ENCODE measurements at places on chromosomes 6 and 20.

DNA sequence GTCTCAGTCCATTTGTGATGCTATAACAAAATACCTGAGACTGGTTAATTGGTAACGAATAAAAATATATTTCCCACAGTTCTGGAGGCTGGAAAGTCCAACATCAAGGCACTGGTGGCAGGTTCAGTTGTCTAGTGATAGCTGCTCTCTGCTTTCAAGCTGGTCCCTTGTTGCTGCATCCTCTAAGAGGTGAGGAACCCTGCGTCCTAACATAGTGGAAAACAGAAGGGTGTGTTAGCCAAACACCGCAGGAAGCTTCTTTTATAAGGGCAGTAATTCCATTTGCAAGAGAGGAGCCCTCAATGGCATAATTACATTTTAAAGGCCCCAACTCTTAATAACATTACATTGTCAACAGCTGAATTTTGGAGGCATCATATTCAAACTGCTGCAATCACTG lies 372.7 kb downstream of the ADGRB3 start:
- no peak for DNase-seq

DNA sequence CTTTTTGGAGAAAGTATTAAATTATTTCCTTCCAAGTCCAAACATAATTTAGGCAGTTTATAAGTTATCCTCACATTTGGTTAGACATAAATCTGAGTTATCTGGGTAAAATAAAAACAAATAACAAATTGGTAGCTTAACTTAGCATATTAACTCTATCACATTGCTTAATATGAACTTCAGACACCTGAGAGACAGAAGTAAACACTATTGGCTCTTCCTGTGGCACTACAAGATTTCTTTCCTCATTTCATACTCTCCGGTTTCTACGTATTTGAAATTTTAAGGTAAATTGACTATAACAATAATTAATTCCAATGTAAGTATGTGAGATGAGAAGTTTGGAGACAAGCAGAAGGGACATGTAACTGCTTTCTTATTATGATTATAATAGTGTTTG lies 106.8 kb downstream of the TRMT11 start:
- no peak for DNase-seq

GRCh38 chr6:41345901-41346300 lies 10.5 kb downstream of the NCR2 start:
- DNase-seq: no peak

GRCh38 chr6:84227044-84227433 lies 404 bp downstream of the CEP162 start:
- DNase-seq: no peak

GRCh38 chr6:68638230-68638900 lies 3.3 kb downstream of the ADGRB3 start:
- peak; percentile 19 for DNase-seq

GRCh38 chr20:36173451-36173933 lies 19.0 kb downstream of the EPB41L1 start:
- DNase-seq: peak; percentile 48

DNA sequence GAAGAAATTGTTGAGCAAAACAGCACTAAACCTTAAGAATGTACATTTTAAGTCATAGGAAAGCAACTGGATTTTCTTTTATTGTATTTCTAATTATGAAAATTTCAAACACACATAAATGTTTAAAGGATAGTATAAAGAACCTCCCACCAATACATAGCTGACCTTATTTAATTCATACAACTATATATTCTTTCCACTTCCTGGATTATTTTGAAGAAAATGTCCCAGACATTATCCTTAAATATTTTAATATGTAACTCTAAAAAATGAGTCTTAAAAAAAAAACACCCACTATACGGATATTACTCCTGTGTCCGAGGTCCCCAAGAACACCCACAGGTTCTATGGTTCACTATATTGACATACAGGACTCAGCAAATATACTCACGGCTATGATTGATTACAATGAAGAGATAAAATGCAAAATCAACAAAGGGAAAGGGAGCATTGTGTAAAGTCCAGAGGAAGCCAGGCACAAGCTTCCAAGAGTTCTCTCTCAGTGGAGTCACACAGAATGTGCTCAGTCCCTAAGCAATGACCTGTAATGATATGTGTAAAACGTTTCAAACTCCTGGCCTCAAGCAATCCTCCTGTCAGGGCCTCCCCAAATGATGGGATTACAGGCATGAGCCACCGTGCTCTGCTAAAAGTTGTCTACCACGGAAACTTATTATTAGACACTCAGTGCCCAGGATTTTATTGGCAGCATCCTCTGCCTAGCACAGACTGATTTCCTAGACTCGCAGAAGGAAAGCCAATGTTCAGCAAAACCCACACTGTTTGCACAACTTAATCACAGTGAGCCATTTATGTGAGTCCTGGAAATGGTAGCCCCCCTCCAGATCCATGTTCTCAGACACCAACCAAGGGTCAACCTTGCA lies 23.2 kb downstream of the GLYATL3 start:
- no peak for DNase-seq

DNA sequence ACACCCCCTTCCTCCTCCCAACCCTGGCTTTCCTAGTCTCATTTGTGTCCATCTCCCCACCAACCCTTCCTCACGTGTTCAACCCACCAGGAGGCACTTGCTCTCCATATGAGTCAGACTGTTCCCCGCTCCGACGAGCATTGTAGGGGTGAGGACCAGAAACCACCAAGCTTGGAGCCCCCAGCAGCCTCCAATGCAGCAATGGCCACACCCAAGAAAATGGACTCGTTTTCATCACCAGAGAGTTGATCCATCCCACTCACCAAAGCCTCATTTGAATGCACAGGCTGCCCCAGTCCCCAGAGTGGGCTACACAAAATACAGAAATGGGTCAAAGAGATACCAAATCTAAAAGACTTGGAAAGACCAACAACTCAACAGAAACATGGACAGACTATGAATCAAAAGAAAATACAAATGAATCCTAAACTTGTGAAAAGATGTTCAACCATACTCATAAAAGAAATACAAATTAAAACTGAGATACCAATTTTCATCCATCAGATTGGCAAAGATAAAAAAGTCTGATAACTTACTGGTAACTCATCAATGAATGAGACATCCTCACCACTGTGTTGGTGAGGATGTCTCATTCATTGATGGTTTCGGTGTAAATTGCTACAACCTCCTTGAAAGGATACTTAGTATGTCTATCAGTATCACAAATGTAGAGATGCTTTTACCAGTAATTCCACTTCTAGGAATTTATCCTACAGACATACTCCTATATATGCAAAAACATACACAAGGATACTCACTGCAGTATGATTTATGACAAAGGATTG lies 68.1 kb downstream of the TRERF1 start:
- DNase-seq: no peak

- DNase-seq: no peak
These were observed 616.7 kb downstream of the PHF3 start for GRCh38 chr6:64252256-64252655.

DNA sequence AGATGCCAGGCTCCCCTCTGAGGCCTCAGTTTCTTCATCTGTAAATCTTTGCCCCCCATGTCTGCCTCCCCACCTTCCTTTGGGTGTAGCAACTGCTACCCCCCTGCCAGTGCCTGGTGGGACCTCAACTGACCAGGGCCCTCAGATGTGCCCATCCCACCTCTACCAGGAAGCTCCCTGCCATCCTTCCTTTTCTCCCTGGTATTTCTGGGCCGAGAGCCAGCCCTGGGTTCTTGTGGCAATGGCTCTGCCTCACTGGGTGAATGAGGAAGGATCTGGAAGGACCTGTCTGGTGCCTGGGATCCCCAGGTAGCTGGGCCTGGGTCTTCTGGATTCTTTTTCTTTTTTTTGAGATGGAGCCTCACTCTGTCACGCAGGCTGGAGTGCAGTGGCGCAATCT lies 141.1 kb upstream of the RNF24 start:
- DNase-seq: no peak
